Omental fat pad (tissue), 4 donors: ENCODE measurements at places on chromosomes 6 and 20.

DNA sequence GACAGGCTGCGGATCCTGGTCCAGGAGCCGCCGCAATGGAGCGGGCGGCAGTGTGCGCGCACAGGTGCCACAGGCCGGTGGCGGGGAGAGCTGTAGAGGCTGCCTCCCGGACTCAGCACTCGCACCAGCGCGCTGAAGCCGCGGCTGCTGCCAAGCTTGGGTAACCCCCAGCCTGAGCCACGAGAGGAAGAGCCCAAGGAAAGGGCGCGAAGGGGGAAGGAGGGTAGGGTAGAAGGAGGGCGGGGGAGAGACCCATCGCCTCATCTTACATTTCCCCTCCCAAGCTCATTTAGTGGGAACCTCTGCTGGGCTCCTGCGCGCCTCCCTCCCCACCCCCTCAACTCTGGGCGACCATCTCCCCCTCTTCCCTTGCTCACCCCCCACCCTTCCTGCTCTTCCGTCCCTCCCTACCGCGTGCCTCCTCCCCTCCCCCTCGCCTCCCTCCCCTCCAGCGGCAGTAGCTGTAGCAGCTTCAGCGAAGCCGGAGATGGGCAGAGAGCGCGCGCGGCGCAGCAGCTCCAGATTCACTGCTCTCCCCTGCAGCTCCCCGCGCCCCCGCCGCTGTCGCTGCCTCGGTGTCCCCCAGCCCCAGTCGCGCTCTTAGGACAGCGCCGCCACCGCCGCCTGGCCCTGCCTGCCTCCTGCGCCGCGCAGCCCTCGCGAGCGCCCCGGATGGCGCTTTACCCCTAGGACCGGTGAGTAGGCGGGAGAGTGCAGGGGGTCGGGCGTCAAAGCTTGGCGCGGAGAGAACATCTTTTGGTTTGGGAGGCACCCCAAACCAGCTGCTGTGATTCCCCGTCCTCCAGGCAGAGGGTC lies at the start of gene FUT9:
Gene FUT9, plus strand, starts transcription at position 457 of the 816 bp plus-strand sequence. CDS start 187,182 bp downstream, outside the sequence.
- no peak for DNase-seq

DNA sequence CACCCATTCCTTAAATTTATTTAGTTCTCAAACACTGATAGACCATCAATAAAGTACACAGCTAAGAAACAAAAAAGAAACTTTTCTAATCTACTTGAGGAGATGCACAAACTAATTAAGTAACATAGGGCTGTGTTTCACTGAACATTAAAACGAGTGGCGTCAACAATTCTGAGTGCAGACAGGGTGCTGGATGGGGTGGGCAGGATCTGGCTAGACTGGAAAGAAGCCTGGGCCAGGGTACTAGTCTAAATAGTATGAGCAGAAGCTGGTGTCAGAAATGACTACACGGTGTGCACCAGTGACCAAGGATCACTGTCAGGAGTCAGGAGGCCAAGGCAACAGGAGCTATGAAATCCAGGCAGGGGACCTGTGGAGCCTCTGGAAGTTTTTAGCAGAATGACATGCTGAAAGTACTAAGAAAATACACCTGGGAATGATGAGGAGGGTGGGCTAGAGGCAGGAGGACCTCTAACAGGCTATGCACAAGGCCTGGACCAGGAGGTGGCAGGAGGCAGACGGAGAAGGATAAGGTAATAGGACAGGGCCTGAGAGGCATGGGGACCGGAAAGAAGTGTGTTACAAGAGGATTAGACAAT lies 13.3 kb downstream of the ZBTB24 start:
- no peak for DNase-seq

DNA sequence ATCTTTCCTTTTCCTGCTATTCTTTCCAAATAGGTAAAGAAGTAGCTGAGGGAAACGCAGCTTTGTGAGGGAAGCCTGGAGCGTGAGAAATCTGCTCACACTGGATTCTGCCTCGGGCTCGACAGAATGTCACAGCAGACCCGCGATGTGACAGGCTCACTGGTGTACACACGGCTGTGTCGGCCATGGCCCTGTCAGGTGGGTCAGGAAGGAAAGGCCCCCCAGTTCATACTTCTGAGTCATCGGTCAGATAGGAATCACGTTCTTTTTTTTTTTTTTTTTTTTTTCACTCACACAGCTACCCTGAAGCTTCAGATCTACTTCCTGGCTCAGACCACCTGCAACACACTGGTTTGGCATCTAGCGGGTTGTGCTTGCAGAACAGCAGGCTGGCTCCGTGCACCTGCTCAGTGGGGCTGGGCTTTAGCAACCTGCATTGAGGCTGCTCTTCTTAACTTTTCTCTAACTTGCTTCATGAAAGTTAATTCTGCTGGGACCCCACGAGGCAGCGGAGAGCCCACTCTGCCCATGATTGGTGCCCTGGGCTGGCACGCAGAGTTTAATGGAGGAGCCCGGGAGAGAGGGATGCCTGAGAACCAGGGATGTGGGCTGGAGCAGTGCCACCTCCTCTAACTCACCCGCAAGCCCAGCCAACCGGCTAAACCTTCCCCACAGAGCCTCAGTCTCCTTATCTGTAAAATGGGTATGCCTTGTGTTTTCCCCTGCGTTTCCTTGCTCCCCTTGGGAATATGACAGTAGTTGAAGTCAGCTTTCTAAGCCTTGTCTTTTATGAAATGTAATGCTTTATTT lies 61.5 kb upstream of the FNDC1 start:
- DNase-seq: no peak

- DNase-seq: no peak
Measured at GRCh38 chr6:6494677-6495076, 93.8 kb upstream of the LY86 start.

- no peak for DNase-seq
Measured at GRCh38 chr20:43799150-43799711, 72.4 kb upstream of the GTSF1L start.

DNA sequence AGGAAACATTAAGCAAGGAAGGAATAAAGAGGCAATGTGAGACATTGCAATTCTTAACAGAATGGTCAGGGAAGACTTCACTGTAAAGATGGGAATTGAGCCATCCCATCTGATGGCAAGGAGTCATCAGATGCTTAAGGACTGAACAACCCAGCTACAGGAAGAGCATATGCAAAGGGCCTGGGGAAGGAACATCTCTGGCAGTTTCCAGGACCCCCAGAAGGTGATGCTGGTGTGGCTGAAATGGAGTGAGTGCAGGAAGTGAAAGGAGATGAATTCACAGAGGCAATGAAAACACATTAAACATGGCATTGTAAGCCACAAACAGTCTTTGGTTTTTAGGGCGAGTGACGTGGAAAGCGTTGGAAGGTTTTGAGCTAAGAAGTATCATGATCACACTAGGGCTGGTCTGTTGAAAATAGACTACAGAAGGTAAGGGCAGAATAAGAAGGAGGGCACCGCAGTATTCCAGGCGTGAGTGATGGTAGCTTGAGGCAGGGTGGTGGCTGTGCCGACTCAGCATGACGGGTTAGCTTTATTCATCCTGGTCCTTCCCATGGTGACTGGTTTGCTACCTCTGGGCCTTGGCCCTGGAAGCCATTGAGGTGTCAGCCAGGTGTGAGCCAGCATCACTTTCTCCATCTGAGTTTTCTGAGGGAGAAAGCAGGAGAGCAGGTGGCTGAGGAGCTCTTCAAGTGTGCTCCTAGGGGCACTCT lies 6.8 kb downstream of the BTN2A1 start:
- DNase-seq: no peak

GRCh38 chr6:10138917-10139316 lies 276.0 kb downstream of the TFAP2A start:
- no peak for DNase-seq

- no peak for DNase-seq
Measured at GRCh38 chr6:89842228-89842627, 12.5 kb downstream of the CASP8AP2 start.

- DNase-seq: no peak
Measured at GRCh38 chr6:110352563-110353262, 5.4 kb downstream of the METTL24 start.

DNA sequence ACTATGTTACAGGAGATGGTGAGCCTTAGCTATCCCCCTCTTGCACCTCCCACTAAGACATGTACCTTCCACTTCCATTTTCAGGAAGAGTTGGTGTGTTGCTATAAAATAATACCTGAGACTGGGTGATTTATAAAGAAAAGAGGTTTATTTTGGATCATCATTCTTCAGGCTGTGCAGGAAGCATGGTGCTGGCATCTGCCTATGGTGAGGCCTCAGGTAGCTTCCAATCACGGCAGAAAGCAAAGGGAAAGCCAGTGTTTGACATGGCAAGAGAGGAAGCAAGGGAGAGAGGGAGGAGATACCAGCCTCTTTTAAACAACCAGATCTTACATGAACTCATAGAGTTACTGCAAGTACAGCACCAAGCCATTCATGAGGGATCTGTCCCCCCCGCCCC lies 32.2 kb downstream of the GSS start:
- no peak for DNase-seq

DNA sequence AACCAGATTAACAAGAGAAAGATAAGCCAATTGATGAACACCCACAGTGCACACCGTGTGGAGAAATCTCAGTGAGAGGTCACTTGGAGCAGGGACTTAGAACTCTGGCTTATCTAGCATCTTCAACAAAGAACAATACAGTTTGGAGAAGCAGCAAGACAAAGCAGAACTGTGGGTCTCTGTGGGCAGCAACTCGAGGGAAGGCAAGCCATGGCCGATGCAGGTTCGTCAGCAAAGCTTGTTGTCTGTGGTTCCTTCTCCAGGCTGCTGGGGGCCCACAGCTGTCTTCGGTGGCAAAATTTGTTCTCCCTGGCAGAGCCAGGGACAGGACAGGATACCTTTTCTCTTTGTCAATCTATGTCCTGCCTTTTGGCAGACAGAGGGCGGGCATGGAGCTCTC lies 22.1 kb downstream of the RPP40 start:
- DNase-seq: no peak
